Activated CD4-positive, alpha-beta T cell treated with anti-CD3 and anti-CD28 coated beads, Interleukin-2, amount 50 U/mL, for 16 hours (primary cell): ENCODE measurements at places on chromosomes 11 and 22.

DNA sequence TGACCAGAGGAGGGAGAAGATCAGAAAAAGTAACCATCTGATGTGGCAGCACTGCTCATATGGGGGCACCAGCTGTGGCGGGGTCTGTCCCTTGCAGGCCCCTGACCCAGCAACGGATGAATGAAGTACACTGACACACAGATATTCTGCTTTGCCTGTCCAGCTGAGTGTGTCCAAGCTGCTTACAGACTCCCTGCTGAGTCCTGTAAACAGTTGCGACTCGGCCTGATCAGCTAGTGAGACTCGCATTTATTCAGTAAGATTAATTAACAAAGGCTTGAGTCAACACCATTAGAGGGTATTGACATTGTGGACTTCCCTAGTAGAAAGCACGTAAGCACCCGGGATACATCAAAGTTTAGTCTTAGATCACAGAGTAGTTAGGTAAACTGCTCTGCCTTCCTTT lies 15.3 kb upstream of the OR10D3 start:
- DNase-seq, result no peak

DNA sequence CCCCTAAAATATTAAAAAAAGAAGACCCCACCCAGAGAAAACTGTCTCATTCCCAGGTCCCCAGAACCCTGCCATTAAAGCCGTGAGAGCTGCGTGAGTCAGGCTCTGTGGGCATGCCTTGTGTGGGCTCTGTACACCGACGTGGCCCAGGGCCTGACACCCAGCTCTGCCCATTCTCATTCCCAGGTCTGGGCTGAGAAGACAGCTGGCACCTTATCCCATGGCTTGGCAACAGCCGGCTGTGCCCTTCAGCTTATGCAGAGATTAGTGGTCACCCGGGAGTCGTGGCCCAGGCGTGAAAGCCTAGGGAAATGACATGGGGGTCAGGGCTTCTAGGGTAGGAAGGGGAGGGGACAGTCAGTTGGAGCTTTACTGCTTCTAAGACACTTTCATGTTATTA lies 31.9 kb downstream of the OTOG start:
- no peak for DNase-seq

GRCh38 chr11:15944460-15944859 lies 411.9 kb downstream of the SOX6 start:
- no peak for DNase-seq

GRCh38 chr22:30828187-30829155 lies 133.8 kb downstream of the OSBP2 start:
- no peak for DNase-seq

GRCh38 chr11:124474079-124474478 lies 28.6 kb upstream of the OR8B8 start:
- DNase-seq, result no peak

DNA sequence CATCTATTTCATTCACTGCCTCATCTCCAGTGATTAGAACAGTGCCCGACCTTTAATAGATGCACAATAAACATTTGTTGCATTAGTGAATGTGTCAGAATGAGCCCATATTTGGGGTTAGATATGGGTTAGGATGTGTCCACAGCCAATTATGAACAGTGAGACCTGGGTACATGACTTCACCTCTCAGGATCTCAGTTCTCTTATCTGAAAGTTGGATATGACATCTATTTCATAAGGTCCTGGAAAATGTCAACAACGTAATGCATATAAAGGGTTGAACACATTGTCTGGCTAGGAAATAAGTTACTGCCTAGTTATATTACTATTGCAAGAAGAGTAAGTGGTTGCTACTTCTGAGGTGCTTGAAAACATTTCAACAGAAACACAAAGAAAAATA lies 79.7 kb upstream of the LDLRAD3 start:
- no peak for DNase-seq
